ENCODE measurements at places on chromosomes 7 and 10. TPM values are rescaled to one million over a fixed set of nuclear protein-coding genes. Genes with fewer than 3 reads are reported as not detected.

- no peak for DNase-seq
These were observed 52.0 kb downstream of the JAKMIP3 start for GRCh38 chr10:132117636-132118190.

Gene CYP26C1
- 0.60 TPM for total RNA-seq

DNA sequence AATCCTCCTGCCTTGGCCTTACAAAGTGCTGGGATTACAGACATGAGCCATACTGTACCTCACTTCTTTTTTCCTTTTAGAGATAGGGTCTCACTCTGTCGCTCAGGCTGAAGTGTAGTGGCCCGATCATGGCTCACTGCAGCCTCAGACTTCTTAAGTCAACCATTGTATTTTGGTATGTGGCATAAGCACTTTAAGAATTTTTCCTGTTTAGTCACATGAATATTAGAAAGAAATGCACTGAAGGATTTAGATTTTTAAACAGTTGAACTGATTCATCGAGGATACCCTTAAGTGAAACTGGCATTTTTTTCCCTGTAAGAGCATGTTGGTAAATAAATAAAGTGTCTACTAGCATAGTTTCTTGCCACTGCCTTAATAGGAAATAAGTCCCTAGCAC, 319.3 kb upstream of the CACNA2D1 start:
- no peak for DNase-seq

DNA sequence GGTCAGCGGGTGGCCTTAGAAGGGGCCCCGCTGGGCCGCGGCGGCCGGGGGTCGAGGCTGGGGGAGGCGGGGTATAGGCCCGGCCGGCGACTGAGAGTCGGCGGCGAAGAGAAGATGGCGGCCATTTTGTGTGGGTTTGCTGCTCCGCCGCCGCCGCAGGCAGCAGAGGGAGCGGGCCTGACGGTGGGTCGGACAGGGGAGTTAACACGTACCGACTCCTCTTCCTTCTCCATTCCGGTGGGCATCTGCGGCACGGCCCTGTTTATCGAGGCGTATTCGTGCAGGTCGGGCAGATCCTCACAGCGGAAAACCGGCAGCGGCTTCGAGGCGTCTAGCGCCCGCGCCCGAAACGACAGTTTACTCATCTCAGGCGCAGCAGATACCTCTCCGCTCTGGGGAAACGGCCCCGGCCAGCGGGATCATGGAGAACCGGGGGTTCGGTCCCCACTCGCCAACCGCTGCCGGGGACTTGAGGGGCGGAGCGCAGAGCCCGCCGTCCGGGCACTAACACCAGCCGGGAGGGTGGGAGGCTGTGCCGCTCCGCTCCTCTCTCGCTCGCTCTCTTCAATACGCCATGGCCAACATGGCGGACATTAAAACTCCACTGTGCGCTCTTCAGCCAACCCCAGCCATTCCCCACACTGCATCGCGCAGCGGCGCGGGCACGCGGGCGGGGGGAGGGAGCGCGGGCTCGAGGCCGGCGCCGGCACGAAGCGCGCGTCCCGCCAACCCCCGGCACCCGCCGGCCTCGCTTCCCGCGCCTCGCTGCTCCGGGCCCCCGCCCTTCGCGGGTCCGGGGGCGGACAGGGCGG, at the start of gene EPC1:
EPC1 (minus strand) TSS at position 608 of the 812 bp plus-strand sequence; CDS start at position 365, 243 bp downstream.
- peak; percentile 75 for DNase-seq

Gene KCNH2
- total RNA-seq: 1.5 TPM

GRCh38 chr7:74479961-74480829, 26.5 kb downstream of the GTF2IRD1 start:
- no peak for DNase-seq

DNA sequence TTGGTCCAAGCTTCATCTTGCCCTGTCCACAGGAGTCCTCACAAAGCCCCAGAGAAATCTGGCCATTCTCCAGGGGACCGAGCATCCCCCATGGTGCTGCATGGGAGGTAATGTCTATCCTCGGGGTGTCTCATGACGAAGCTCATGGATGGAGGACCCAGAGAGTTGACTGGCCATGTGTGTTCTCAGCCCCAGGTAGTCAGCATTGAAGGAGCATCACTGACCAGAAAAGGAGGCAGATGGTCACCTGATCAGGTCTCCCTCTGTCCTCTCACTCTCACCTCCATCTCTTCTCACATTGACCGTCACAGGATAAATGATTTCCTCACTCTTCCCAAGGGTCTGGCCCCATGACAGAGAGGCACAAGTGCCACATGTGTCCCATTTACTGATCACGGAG, 33.4 kb upstream of the GDF10 start:
- no peak for DNase-seq

Gene TLX1
- total RNA-seq: not detected

- no peak for DNase-seq
These were observed 4.6 kb downstream of the PSD start for GRCh38 chr10:102413806-102414561.

GRCh38 chr10:86057708-86058107, 308.9 kb downstream of the GRID1 start:
- no peak for DNase-seq

DNA sequence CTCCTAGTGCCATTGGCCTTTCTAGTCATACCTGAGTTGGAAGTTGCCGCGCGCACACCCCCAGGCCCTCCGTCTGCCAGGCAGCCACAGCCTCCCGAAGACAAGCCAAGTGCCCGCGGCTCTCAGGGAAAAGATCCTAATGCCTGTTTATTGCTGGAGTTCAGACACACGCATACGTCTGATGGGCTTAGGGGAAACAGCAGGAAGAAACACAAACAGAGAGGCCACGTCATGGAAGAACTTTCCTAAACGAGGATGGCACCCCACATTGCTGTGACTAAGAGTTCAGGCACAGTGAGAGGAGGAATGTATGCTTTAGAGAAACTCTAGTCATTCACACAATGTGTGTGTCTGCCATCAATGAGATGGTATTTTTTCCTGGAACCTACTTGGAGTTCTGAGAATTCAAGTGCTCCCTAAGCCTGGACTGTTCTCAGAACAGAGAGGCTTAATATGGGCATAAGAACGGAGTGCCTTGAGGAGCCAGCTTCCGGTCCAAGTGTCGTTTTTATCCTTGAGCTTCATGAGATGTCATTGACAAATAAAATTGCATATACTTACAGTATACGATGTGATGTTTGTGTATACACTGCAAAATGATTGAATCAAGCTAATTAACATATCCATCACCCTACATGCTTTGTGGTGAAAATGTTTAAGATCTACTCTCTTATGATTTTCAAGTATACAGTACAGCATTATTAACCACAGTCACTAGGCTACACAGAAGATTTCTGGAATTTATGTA, 11.6 kb upstream of the RBP3 start:
- DNase-seq: no peak

Gene TRIM8
- total RNA-seq: 73.0 TPM

GRCh38 chr10:100528921-100529474, 673 bp downstream of the NDUFB8 start:
- no peak for DNase-seq

Gene SDK1
- not detected for total RNA-seq

DNA sequence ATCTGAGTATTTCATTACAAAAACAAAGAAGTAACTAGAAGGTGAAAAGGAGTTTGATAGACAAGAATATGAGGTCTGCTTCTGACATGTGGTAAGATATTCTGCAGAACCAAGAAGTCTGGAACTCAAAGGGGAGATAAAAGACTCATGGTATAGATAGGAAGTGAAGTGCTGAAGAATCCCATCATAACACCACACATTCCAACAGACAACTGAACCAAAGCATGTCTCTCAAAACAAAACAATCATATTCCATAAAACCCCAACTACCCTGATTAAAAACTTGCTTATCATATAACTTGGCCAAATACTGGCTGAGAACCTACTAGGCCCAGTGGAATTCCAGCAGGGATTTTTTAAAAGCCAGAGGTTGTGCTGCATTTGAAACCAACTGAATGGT, 178.7 kb downstream of the JAZF1 start:
- no peak for DNase-seq

Gene COL1A2
- not detected for total RNA-seq

GRCh38 chr7:135936497-135937217, 40.5 kb downstream of the MTPN start:
- no peak for DNase-seq

Gene ABCA13
- 0.76 TPM for total RNA-seq

Gene CALCR
- not detected for total RNA-seq

DNA sequence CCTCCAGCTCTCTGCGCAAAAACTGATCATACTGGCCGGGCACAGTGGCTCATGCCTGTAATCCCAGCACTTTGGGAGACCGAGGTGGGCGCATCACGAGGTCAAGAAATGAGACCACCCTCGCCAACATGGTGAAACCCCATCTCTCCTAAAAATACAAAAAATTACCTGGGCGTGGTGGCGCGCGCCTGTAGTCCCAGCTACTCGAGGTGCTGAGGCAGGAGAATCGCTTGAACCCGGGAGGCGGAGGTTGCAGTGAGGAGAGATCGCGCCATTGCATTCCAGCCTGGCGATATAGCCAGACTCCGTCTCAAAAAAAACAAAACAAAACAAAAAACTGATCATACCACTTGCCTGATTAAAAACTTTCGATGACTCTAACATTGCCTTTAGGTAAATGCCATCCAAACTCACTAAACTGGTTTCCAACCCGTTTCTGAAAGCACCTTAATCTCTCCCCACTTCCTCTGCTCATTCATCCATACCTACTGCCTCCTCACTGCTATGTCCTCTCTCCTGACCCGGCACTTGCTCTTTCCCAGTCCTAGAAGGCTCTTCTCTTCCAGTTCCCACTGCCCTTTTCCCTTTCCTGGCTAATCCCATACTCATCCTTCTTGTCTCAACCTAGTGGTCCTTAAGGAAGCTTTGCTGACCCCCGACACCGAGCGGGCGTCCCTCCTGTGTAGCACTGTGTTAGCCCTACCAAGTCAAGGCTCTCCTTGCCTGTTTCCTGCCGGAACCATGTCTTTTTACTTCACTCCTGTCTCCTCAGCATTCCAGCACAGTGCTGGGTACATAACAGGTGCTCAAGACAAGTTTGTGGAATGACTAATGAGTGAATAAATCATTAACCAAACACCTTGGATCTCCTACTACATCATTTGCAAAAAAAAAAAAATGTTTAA, 686 bp upstream of the MIOS start:
- peak; percentile 95 for DNase-seq
